ENCODE measurements at places on chromosomes 3 and 15.

DNA sequence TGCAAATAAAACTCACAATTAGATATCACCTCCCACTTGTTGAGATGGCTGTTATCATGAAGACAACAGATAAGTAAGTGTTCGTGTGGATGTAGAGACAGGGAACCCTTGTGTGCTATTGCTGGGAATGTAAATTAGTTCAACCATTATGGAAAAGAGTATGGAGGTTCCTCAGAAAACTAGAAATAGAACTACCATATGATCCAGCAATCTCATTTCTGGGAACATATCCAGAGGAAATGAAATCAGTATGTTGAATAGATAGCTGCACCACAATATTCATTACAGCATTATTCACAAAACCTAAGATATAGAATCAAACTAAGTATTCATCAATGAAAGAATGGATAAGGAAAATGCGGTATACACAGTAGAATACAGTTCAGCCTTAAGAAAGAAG is 418.7 kb upstream of the CNTN6 start:
- no peak for DNase-seq

GRCh38 chr15:51335538-51336410 is 2.6 kb downstream of the CYP19A1 start:
- no peak for DNase-seq

- no peak for DNase-seq
These were observed 280.7 kb downstream of the NFKBIZ start for GRCh38 chr3:102129760-102130608.

- DNase-seq = no peak
These were observed 19.0 kb downstream of the TM4SF4 start for GRCh38 chr3:149493315-149494021.

- no peak for DNase-seq
These were observed 5.7 kb upstream of the SLC25A26 start for GRCh38 chr3:66215106-66215505.

DNA sequence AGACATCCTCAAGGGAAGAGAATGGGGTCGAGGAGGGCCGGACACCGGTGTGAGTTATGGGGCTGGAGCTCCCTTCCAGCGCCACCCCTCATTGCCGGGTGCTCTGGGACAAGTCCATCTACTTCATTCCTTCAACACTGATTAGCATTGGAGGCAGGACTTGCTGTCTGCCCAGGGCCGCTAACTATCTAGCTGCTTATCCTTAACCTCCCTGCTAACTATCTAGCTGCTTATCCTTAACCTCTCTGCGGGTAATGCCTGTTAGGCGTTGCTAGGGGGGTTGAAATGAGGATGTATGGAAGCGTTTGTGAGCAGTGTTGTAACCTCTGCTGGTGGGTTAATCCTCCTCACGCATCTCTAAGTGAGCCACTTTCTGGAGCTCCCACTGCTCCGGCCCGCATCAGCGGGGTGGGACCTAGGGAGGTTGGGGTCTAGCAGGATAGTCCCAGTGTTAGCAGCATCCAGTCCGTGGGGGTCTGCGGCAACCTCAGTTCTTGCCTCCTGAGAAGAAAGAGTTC is 10.9 kb upstream of the CHAC1 start:
- DNase-seq = no peak

DNA sequence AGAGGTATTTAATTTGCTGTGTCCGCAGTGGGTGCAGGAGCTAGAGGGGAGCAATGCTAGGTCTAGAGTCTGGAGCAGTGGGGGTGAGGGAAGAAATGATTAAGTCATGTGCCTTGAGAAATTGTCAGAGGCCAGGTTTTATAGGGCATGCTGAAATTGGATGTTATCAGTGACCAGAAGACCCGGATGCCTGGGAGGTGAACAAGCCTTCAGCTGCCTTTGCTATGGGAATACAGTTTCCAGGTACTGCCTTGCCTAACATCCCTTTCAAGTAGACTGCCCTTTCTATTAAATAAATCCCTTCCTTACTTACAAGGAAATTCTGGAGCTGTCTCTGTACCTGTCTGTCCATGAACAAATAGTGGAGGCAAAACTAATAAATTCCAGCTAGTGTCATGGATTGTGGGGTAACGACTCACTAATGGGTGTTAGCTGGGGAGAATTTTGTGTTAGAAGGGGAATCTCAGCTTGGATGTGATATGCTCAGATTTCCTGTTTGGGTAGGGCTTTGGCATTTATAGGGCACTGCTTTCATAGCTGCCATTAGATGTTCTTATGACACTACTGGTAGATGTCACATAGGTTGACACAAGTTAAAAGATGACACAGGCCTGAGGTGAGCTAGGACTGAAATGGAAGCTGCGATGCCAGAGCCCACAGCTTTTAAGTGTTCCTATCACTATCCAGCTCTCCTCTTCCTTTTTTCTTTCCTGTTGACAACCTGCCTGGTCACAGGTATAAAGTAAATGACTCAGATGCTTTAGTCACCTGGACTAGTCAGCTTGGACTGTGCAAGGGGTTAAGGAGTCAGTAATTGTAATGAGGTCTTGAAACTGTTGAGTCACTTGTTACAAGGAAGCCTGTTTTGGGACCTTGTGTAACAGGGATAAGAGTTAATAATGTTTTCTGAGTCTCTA is 21.3 kb downstream of the CHD2 start:
- no peak for DNase-seq

GRCh38 chr3:139975594-139976365 is 40.8 kb downstream of the CLSTN2 start:
- DNase-seq = no peak

DNA sequence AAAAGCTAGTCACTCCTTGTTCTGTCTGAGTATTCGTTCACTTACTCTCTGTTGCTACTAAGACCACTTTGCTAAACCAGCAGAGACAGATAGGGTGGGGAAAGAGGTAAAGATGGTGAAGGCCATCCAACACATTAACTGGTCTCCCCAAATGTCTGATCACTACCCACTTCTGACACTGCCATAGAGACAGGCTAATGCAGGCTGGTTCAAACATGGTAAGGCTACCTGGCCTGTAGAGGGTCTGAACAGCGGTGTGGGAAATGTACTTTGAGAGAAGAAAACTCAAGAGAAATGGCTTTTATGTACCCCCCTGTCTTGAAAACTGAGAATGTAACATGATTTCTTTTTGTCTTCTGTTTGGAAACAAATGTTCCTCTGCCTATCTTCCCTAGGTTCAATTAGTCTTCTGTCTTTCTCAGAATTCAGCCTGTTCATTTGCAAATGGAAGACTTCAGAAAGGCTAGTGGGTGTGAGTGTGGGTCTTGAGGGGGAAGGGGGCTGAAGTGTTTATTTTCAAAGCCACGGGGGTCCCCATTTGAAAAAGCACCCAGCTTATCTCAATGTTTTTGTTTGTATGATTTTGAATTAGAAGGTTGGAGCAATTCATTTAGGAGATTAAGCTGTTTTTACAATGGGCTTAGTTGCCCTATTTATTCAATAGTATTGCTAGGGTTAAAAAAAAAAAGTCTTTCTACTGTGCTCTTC is 15.8 kb downstream of the ALDH1A2 start:
- DNase-seq = no peak

- no peak for DNase-seq
These were observed 1041.4 kb downstream of the NTRK3 start for GRCh38 chr15:87215100-87215499.

- no peak for DNase-seq
These were observed 132.2 kb downstream of the GREM1 start for GRCh38 chr15:32849769-32850668.
